Activated CD4-positive, CD25-positive, alpha-beta regulatory T cell (primary cell): ENCODE measurements at places on chromosomes 1 and 21.

GRCh38 chr1:230516889-230517288 lies 90.8 kb upstream of the PGBD5 start:
- no peak for DNase-seq

GRCh38 chr21:33981391-33982101 lies 65.9 kb upstream of the ATP5PO start:
- DNase-seq: no peak

DNA sequence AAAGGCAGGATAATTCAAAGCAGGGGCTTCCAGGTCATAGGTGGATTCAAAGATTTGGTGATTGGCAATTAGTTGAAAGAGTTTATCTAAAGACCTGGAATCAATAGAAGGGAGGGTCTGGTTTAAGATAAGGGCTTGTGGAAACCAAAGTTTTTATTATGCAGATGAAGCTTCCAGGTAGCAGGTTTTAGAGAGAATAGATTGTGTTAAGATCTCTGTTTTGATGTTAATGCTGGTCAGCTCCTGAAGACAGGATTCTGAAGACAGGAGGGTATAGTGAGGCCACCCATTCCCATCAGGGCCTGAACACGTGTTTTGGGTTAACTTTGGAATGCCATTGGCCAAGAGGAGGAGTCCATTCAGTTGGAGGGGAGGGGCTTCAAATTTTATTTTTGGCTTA lies 6.1 kb upstream of the PTBP2 start:
- DNase-seq: no peak

DNA sequence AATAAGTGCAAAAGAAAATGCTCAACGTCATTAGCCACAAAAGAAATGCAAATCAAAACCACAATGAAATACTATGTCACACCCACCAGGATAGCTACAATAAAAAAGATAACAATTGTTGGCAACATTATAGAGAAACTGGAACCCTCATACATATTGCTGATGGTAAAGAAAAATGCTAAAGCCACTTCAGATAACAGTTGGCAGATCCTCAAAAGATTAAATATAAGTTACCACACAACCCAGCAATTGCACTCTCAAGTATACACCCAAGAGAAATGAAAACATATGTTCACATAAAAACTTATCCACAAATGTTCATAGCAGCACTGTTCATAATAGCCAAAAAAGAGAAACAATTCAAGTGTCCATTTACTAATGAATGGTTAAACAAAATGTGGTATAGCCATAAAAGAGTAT lies 20.7 kb downstream of the TRIM33 start:
- no peak for DNase-seq

DNA sequence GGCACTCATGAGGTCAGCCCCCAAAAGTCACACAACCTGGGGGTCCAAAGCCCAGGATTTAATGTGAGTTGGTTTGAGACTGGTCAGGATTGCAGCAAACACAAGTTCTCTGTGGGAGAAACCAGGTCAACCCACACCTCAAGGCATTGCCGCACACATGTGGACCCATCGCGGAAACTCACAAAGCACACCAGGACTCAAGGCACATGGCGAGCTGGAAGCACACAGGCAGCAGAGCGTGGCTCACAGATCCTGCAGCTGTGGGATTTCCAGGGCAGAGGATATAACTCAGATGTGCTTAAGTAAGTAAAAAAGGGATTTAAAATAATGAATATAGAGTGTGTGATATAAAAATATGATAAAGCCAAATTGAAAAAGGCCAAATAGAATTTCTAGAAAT lies 51.6 kb upstream of the ADARB1 start:
- DNase-seq: no peak

- no peak for DNase-seq
Measured at GRCh38 chr1:3702990-3703728, 49.1 kb upstream of the CCDC27 start.

- DNase-seq: no peak
Measured at GRCh38 chr1:108016451-108016920, 51.5 kb upstream of the VAV3 start.

GRCh38 chr1:197774466-197775281 lies 606 bp downstream of the DENND1B start:
- peak; percentile 28 for DNase-seq

DNA sequence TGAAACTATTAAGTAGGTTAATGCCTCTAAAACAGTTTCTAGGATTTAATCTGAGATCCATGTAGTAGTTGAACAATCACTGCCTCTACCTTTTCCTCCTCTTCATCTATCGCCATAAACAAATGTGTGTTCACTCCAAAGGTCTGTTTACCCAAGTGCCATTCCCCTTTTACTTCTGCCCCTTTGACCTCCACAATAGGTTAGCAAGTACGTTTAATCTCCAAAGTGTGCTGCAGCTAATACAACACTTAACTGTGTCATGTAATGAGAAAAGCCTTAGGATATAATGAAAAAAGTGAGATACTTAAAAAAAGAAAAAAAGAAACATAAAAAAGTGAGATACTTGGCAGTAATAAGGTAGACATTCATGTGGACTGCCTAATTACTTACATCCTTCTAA lies 28.2 kb downstream of the GPBP1L1 start:
- no peak for DNase-seq

DNA sequence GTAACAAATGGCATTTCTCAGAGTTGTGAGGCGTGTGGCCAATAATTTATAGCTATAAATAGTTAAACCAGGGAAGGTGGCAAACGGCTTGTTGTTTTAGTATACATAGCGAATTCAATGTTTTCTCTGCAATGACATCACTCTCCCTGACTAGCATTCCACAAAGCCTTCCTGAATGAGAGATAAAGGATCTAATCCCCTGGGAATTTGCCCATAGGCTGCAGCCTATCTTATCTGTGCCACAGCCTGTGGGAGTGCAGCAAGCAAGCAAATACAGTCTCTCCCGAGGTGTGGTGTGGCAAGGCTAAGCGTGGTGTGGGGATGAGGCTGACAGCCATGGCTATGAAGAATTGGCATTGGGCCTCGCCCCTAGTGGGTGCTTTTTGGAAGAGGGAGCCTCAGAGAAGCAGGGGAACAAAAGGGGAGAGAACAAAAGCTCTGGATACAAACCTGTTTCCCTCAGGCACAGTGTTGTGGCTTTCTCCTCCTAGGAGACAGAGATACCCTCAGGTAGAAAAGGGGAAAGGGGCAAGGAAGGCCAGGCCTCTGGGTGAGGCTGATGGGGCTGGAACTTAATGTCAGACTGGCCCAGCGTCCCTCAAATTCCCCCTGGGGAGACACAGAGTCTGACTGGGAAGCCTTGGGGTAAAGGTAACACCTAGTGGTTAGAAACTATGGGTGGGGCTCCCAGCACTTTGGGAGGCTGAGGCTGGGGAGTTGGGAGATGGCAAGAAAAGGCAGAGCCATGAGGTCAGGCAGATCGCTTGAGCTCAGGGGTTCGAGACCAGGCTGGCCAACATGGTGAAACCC lies 8.9 kb downstream of the TAGLN2 start:
- no peak for DNase-seq

DNA sequence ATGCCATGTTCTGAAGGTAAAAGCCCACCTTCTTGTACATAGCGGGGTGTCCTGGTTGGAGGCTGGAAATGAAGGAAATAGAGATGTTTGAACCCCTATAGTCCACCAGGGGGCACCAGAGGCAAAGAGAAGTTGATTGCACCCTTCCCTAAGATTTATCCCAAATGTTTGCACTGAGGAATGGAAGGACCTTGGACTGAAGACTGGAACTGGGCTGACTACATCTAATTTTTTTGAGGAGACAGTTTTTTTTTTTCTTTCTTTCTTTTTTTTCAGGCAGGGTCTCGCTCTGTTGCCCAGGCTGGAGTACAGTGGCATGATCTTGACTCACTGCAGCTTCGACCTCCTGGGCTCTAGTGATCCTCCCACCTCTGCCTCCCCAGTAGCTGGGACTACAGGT lies 55.3 kb upstream of the EIF4G3 start:
- no peak for DNase-seq

DNA sequence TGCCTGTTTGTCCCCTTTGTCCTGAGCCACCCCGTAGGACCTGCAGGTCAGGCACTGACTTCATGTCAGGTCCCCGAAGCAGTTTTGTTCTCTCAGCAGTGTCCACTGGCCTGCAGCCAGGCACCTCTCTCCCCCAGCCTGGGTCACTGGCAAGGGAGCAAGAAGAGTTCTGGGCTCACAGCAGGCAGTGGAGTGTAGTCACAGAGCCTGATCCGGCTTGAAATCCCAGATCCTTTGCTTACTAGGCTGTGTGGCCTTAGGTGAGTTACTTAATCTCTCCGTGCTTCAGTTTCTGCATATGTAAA lies 34.2 kb downstream of the L1TD1 start:
- no peak for DNase-seq
